ENCODE measurements at places on chromosomes 12 and 14.

DNA sequence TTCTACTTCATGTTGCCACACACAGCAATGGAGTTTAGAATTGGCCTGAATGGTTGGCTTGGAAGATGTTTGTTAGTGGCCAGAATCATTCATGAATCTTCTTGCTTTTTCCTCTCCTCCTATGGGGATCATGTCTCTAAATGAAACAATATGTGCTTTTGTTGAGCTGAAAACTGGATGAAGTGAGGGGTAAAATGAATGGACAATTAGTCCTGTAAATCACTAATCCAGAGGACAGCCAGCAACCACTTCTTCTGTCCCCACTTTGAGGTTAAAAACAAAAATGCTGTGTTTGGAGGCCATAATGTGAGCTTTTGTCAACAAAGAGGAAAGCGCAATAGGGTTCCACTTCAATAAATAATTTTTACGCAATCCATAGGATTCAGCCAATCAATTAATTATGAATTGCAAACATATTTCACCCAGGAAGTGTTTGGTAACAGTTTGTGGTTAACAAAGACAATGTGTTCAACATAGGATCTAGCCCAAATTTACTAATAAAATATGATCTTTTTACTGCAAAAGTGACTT, 30.3 kb upstream of the AMIGO2 start:
- no peak for DNase-seq

DNA sequence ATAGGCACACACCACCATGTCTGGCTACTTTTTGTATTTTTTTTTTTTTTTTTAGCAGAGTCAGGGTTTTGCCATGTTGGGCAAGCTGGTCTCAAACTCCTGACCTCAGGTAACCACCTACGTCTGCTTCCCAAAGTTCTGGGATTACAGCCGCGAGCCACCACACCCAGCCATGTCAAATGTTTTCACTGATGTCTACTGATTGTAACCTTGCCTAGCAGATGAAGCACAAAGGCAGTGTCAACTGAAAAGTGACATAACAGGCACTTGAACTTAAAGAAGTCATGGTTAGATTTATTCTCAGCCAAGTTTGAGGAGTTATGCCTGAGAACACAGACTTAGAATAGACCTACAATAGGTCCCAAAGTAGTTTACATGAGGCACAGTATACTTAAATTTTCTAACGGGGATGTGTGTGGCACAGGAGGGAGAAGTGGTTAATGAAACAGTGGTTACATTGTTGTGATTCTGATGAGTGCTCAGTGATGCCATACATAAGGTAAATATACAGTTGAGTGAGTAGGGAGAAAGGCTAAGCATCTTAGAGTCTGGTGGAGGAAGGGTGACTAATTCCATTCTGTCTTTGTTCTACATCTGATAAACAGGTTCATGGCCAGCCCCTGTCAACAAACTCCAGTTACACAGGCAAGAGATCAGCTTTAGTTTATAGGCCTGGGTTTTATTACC, 12.6 kb upstream of the RNASE4 start:
- no peak for DNase-seq

DNA sequence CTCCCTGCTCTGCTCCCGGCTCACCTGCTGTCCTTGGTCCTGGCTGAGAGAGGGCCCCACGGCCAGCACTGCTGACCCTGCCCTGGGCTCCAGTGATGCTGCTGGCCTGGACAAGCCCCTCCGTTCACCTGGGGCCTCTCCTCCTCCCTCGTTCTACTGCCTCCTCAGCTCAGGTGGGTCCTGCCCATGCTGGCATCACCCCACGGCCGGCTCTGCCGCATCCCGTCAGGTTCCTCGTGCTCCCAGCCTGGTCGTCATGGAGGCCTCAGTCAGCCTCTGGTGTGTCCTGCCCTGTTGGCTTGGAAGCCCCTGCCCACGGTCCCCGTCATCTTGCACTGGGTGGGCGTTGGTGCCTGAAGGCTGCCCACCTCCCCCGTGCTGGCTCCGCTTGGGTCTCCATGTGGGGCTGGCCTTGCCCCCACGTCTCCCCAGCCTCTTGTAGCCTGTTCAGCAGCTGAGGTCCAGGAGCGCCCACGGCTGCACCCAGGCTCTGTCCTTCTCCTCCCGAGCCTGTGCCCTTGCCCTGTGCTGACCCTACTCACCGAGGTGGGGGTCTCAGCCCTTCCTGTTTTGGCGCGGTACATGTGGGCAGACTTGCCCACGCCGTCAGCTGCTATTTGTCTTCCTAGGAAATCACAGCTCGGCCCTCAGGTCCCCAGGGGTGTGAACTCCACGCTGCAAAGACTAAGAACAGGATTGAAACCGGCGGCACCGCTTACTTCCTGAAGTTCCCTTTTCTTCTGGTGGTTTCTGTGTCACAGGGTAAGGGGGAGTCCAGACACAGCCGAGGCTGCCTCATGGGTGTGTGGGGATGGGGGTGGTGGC, 121.6 kb downstream of the TMEM121 start:
- DNase-seq: no peak

DNA sequence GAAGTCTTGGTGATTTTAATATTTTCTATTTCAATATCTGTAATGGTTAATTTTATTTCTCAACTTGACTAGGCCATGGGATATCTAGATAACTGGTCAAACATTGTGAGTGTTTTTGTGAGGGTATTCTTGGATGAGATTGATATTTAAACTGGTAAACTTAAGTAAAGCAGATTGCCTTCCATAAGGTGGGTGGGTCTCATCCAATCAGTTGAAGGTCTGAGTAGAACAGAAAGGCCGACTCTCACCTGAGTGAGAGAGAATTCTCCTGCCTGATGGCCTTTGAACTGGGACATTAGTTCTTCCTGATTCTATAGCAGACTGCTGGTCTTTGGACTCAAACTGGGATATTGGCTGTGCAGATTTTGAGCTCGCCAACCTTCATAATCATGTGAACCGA, 36.3 kb downstream of the OTOGL start:
- no peak for DNase-seq

GRCh38 chr14:87097015-87097414, 896.0 kb downstream of the GALC start:
- no peak for DNase-seq

GRCh38 chr14:93086441-93087055, 29.2 kb downstream of the ITPK1 start:
- DNase-seq: no peak

All from activated CD4-positive, alpha-beta T cell treated with anti-CD3 and anti-CD28 coated beads, Interleukin-2, amount 10 ng/mL, durations not matched to agents 24 days and 14 days (primary cell).